ENCODE measurements at places on chromosomes 7 and 10. TPM values are rescaled to one million over a fixed set of nuclear protein-coding genes. Genes with fewer than 3 reads are reported as not detected.

Gene GLI3
- 2.4 TPM for total RNA-seq

Gene CHN2
- total RNA-seq: not detected

Gene ATP5MK
- 131 TPM for total RNA-seq

Gene PYROXD2
- 1.1 TPM for total RNA-seq

Gene GIMAP1
- total RNA-seq: not detected

Gene CFAP43
- 0.26 TPM for total RNA-seq

Gene DENND10
- 67.3 TPM for total RNA-seq

All from bronchial epithelial cell (primary cell).